ENCODE measurements at places on chromosomes 11 and 22. TPM values are rescaled to one million over a fixed set of nuclear protein-coding genes. Genes with fewer than 3 reads are reported as not detected.

SPINDOC gene
- 21.7 TPM for total RNA-seq

TEX54 gene
- not detected for total RNA-seq

SLC22A6 gene
- not detected for total RNA-seq

DNA sequence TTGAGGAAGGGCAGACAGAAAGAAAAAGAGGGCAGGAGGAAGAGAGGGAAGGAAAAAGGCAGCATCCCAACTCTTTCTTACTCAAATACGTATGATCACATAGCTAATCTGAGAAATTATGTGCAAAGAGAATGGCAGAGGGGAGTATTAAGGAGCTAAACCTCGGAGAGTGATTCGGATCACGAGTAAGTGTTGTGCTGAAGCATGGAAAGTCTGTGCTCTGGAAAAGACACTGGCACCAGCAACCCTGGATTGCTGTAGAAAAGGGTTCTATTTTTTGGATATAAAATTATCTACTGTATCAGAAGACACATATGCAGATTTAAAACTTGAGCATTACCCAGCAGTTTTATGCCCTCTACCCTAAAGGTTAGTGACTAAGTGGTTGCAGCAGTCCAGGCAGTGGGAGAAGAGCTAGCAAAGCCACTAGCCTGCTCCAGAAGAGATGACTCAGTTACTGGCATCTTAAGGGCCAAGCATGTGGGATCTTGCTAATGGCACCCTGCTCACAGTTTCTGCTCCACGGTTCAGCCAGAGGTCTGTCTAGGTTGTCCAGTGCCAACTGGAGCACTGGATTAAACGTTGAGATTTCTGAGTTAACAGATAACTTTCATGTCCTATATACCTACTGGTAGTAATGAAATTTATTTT, 151.7 kb downstream of the SWAP70 start:
- peaks cover 12% of the 10 kb centered on the region for H3K36me3 ChIP-seq
- H3K4me3 ChIP-seq: no peak overlapping the region
- DNase-seq: no peak
- H3K27ac ChIP-seq: no peak overlapping the region
- no peaks in the 10 kb centered on the region for H3K4me1 ChIP-seq

DNA sequence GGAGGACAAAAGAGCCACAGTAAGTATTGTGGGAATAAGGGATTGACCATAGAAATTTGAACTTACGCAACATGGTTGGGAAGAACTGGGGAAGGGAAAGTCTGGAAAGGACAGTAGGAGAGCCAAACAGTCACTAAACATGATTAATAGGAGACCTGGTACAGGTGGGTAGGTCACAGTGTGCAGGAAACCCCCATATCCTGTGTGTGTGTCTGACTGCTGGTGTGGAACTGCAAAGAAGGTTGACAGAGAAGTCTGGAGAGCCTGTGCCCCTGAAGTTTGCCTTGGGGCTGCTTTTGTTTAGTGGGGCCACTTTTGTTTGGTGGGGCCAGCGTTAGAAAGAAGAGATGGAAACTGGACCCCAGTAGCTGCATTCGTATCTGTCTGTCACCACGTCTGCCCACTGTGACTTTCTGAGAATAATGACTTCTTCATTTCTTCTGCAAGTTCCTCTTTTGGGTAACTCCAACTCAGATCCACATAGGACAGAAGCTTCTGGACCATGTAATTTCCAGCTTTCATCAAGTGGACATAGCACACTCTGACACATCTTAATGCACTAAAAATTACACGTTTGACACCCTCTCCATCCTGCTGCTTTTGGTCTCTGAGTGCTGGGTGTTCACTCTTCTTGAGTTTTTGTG, 126.8 kb upstream of the RAG2 start:
- H3K27ac ChIP-seq: no peak overlapping the region
- H3K36me3 ChIP-seq: no peaks in the 10 kb centered on the region
- no peak for DNase-seq
- no peaks in the 10 kb centered on the region for H3K4me1 ChIP-seq
- H3K27me3 ChIP-seq: no peaks in the 10 kb centered on the region
- no peak overlapping the region for H3K4me3 ChIP-seq
